ENCODE measurements at places on chromosomes 4 and X.

DNA sequence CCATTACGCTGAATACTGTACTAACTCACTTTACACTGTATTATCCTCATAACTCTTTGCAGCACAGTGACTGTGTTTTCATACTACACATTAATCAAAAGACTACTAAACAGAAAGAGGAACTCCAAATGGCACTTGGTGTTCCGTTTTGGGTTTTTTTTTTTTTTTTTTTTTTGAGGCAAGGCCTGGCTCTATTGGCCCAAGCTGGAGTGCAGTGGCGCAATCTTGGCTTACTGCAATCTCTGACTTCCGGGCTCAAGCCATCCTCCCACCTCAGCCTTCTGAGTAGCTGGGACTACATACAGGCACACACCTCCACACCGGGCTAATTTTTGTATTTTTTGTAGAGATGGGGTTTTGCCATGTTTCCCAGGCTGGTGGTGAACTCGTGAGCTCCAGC, 10.7 kb downstream of the KLHL8 start:
- DNase-seq = no peak

DNA sequence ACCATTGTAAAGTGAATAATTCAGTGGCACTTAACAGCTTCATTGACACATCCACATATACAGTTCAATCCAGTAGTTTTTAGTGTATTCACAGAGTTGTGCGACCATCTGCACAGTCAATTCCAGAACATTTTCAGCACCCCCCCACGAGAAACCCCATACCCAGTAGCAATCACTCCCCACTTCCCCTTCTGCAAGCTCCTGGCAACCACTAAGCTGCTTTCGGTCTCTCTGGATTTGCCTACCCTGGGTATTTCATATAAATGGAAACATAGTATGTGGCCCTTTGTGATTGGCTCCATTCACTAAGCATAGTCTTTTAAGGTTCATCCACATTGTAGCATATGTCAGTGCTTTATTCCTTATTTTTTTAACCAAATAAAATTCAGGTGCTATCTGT, 10.0 kb downstream of the MSL3 start:
- DNase-seq = no peak

GRCh38 chr4:84631573-84631972, 48.6 kb downstream of the CDS1 start:
- no peak for DNase-seq

DNA sequence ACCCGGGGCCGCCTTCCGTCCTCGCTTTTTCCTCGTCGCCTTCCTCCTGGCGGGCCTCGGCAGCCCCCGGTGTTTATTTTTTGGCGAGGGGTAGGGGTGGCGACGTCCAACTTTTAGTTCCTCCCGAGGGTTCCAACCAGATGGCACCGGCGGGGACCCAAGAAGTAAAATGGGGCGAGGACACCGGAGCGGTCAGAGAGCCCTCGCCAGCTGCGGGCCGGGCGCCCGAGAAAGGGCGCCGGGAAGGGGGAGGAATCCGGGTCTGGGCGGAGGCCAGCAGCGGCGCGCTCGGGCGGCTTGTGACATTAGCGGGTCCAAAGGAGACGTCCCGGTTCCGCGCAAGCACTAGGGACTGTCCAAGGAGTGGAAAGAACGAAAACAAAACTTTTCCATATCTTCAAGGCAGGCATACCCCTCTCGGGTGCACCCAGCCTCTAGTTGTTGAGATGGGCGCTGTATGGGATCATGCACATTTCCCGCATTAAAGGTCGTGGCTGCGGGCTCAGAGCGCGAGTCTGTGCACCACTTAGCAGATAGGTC, 691 bp upstream of the USP46 start:
- peak; percentile 11 for DNase-seq

GRCh38 chr4:127732623-127733328, 2.6 kb downstream of the SLC25A31 start:
- no peak for DNase-seq

- no peak for DNase-seq
These were observed 119.0 kb downstream of the GALNTL6 start for GRCh38 chr4:171932238-171932637.

- DNase-seq = no peak
These were observed 441.1 kb downstream of the KCNIP4 start for GRCh38 chr4:21507439-21507838.

DNA sequence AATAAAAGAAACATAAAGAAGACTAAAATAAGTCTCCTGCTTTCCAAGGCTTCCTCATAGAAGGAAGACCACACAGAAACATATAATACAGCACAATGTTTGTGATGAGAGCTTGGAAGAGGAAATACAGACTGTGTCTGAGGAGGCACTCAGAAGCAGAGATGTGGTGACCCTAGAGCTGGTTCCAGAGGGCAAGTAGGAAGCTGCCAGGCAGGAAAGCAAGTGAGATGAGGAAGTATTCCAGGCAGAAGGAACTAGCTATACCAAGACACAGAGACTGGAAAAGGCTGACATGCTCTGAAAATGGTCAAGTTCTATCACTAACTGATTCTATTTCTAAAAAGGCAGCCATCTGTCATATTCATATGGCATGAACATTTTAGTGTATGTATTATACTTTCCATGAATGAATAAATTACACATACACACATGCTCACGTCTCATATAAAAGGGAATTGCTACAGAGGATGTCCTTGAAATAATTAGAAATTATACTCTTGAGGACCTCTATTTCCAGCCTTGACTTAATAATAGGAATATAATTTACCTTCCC, 16.6 kb upstream of the HSFX2 start:
- no peak for DNase-seq

GRCh38 chrX:124548571-124548970, 202.2 kb downstream of the SH2D1A start:
- DNase-seq = no peak

- no peak for DNase-seq
These were observed 1.8 kb downstream of the DKK2 start for GRCh38 chr4:107034091-107034995.

DNA sequence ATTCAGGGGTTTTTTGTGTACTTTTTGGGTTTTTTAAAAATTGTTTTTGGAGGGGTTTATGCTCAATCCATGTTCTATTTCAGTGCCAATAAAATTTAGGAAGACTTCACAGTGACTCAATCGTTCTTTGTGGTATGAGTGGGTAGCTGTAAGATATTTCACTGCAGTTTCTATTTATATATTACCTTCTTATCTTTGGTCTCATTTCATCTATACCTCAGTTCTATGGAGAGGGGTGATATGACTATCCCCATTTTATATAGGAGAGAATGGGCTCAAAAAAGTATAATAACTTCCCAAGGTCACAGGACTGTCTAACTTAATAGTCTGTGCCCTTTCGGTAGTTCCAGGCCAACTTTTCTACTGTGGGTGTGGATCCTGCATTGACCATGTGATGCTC, 74.4 kb downstream of the MSN start:
- DNase-seq = no peak

- peak; percentile 4 for DNase-seq
These were observed 36.4 kb downstream of the TMEM154 start for GRCh38 chr4:152643153-152644035.

DNA sequence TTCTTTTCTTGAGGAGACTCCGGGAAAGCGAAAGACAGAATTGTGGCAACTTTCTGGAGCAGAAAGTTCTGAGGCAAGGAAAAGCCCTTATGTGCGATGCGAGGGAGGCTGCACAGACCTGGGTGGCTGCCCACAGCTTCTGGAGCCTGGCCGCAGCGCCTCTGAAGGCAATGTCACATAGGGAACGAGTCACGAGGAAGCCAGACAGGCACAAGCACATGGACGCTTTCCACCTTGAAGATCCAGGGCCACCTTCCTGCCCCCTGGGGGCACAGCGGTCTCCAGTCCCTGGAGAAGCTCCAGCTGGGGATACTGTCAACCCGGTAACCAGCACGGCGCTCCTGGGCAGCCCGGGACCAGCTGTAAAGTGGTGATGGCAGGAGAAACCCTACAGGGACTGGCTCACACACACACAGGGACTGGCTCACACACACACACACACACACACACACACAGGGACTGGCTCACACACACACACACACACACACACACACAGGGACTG, 69.8 kb downstream of the MTNR1A start:
- DNase-seq = no peak

DNA sequence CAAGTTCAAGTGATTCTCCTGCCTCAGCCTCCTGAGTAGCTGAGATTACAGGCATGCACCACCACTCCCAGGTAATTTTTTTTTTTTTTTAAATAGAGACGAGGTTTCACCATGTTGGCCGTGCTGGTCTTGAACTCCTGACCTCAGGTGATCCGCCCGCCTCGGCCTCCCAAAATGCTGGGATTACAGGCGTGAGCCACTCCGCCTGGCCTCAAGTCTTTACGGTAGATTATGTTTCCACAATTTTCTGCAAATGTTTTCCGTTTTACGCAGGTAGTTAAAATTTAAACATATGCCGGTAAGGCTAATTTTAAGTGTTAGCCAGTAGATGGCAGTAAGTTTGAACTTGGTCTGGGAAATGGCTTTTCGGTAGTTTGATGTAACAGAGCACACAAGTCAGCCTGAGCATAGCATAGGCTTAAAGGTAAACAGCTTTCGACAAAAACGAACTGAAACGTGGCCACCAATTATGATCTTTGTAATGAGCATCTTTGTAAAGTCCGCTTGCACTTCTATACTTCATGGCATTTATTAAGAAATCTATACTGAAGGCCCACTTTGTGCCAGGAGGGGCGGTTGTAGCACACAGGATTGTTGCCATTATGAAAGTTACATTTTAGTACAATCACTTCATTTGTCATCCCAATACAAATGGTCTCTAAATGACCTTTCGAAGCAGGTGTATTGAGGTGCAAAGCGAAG, 31.1 kb downstream of the CCKAR start:
- DNase-seq = peak; percentile 25

DNA sequence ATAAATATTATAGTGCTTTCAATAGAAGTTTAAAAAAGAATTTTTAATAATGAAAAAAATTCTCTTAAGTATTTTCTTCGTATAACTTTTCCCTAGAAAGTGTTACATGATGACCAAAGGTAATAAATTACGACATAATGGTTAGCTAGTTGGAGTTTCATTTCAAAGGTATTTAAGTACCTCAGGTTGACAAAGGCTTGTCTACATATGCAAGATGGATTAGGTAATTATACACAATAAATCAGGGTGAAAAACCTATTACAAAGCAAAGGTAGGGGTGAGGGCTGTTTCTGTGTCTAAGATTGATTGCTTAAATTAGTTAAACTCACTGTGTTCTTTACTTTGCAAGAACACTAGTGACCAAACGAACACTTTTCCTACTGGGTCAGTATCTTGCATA, 508.5 kb upstream of the FAT1 start:
- no peak for DNase-seq
